ENCODE measurements at places on chromosomes 12 and 14.

DNA sequence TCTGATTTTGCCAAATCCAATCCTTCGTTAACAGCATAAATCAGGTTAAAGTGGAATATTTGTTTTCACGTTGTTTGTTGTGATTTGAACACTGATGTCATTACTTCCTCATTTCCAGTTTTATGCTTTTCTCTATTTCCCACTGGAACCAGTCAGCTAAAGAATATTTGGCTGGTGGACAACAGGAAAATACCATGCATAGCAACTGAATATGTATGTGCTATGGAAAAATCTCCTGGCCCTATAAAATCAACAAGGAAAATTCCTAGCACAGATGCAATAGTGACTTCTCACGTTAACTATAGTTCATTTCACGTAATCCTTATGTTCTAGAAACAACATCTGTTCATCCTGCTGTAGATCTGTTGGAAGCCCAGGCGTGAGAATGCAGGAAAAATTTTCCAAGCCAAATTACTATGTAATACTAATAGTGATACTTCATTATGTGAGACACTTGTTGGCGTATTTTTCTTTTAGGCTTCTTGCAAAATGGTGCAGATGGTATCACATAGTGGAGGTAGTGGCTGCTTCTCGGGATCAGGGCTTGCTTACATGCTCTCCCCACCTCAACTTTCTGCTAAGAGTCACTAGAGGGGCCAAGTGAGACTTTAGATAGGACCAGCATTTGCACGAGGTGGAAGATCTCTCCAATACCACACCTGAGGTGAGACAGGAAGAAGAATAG is 86.3 kb upstream of the USP44 start:
- no peak for DNase-seq

DNA sequence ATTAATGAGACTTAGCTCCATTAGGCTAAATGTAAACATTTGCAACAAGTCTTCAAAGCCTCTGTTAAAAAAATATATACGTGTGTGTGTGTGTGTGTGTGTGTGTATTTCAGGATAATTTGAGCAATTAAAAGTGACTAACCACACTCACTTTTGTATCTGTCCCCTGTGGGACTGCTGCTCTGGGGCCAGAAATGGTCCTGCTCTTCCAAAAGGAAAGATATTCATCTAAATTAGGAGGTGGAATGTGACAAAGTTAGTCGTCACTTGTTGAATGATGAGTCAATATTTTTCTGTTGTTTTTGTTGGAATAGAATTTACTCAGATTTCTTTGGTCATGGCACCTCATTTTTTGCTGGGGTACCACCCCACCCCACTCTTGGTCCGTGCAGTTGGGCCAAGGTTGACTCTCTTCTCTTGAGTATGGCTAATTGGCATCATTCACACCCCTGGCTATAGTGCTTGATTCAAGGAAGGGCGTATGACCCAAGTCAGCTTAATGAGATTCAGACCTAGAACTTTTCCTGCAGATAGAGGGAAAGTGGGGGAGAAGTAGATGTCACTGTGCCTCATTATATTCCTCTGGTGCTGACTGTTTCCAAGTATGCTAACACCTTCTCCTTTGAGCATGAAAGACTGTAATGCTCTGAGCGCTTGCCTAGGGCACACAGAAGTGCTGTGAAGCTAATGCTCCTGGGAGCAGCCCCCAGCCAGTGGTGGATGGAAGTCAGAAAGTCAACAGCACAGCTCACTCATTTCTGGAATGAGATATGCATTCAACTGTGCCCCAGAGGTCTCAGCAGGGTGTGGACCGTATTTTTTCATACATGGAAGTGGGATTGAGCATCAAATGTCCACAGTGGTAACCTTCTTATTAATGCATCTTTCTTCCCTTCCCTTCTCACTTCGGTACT is 577.0 kb upstream of the TBX3 start:
- no peak for DNase-seq

- no peak for DNase-seq
These were observed 279.7 kb upstream of the ATP2B1 start for GRCh38 chr12:89988188-89988915.

- DNase-seq: no peak
These were observed 55.1 kb upstream of the BCL11B start for GRCh38 chr14:99327050-99327449.

GRCh38 chr12:4034921-4035320 is 161.7 kb upstream of the PARP11 start:
- peak; percentile 75 for DNase-seq

GRCh38 chr12:77678621-77679020 is 152.1 kb upstream of the NAV3 start:
- DNase-seq: no peak

DNA sequence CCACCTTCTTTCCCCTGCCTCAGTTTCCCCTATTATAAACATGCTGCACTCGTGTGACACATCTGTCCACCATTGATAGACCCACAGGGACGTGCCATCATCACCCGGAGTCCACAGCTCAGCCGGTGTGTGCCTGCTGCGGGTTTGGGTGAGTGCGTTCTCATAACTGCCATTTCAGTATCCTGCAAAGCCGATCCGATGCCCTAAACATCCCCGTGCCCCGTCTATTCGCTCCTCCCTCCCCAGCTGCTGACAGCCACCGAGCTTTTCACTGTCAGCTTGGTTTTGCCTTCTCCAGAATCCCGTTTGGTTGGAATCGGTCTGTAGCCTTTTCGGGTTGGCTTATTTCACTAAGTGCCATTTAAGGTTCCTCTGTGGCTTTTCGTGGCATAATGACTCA is 3.9 kb downstream of the LRCOL1 start:
- no peak for DNase-seq

Data from left kidney (tissue), 8 donors.